Activated CD8-positive, alpha-beta memory T cell treated with anti-CD3 and anti-CD28 coated beads for 1 hour (primary cell): ENCODE measurements at places on chromosomes 12 and 14.

GRCh38 chr12:76901628-76902380 lies 23.0 kb upstream of the CSRP2 start:
- DNase-seq = no peak

GRCh38 chr12:124713436-124714082 lies 146.1 kb upstream of the NCOR2 start:
- DNase-seq = no peak

DNA sequence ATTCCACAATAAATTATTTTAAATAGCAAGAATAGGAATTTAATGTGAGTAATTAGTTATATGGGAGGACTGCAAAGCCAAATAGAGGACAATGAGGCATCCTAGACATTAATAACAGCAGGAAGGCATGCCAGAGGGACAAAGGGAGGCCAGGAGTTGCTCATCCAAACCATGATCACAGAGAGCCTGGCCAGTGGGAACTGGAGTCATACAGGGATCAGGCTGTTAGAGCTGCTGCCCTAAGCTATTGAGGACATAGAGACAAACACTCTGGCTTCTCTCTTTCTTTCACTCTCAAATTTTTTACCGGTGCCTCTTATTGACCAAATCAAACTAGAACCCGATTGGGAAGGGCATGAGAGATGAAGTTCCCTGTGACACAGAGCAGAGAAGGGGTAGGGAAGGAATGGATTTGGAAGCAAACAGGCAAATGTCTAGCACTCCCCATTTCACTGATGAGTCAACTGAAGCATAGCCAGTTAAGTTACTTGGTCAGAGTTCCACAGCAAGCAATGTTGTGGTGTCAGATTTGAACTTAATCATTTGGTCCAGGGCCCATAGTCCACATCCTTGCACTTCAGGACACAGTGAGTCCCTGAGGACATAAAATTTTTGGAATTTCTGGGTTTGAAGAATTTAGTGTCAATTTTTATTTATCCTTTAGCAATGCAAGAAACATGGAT lies 17.9 kb upstream of the CFAP54 start:
- no peak for DNase-seq

DNA sequence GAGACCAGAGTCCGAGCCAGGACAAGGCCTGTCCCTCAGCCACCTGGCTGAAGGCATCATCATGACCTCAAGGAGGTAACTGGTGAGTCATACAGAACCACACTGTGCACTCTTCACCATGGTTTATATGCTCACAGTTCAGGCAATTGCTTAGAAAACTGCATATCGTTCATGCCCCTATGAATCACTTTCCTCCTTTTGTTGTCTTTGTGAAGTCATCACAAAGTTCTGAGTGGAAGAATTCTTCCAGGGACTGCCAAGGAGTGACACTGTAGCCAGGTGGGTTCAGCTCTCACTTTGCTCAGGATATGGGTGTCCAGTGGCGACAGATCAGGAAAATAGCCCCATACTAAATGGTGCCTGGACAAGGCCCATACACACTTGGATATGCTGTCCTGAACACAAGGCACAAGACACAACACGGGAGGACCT lies 92.5 kb downstream of the DPF3 start:
- DNase-seq = no peak

DNA sequence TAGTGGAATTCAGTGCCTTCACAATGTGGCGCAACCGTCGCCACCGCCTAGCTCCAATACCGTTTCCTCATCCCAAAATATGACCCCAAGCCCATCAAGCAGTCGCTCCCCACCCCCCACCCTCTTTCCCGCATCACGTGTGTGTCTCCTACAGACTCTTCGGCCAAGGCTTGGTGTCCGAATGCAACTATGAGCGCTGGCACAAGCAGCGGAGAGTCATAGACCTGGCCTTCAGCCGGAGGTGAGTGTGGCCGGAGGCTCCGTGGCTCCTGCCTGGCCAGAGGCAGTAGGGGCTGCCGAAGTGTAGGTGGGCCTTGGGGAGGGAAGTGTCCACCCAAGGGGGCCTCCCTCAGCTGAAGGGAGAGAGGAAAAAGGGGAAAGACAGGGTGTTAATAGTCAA lies 15.8 kb downstream of the CYP46A1 start:
- no peak for DNase-seq

- no peak for DNase-seq
Observed at GRCh38 chr14:89750281-89750755, 204.2 kb downstream of the EFCAB11 start.

DNA sequence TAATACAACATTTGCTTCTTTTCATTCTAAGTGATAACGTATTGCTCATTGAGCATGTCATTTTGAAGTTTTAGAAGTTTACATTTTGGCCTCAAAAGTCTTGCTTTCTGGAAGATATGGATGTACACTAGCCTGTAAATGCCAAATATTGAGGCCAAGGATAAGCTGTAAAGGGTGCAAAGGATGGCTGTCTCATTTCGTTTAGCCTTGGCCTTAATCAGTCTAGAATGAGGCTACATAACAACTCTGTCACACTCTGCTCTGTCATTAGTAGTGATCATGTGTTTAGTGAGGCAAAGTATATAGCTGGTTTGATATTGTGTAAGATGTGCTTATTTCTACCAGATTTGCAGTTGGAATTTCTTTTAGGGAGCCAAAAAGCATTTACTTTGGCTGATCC lies 344.5 kb downstream of the TMTC2 start:
- DNase-seq = no peak

DNA sequence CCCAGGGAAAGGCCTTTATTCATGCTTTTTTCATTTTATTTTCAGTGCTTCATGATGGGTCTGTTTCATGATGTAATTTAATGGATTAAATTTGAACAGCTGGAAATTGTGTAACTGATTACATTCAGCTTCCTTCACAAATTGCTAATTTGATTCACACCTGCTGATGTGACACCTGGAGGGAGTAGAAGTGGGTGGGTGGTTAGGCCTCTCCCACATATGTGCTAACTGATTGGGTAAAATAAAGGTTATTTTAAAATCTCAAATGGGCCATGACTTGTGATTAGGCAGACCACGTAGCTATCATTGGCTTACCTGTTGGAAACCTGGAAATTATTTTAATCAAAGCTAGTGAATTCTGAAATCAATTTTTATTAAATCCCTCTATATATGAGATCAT lies 142.1 kb downstream of the GXYLT1 start:
- DNase-seq = no peak

GRCh38 chr12:96354844-96355534 lies 45.2 kb downstream of the CDK17 start:
- no peak for DNase-seq

DNA sequence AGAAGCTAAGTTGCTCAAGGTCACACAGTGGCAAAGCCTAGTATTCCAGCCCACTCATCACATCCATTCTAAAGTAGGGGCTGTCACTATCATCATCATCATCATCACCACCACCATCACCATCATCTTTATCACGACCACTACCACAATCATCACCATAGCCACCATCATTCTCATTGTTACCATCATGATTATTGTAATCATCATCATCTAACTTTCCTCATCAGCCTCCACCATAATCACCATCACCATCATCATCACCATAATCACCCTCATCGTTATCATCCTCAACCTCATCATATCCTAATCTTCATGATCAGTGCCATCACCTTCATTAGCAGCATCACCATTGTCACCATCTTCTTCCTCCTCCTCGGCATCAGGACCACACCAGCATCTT lies 48.7 kb downstream of the NOS1 start:
- DNase-seq = no peak

DNA sequence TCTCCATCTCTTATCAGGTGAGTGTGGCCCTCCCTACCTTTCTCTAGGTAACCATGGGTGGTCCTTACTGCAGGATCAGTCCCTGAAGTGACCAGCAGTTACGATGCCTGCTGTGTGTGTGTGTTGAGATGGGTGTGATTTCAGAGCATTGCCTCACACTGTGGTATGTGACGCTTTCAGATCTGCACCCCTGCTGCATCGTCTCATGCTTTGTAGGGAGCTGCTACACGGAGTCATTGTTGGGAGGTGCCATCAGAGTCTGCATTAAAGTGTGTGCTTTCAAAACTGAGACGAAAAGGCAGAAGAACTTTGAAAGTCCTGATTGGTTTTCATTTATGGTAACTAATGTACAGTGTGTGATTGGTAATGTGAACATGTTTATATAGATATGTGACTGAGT lies 150.5 kb downstream of the PELI2 start:
- no peak for DNase-seq

DNA sequence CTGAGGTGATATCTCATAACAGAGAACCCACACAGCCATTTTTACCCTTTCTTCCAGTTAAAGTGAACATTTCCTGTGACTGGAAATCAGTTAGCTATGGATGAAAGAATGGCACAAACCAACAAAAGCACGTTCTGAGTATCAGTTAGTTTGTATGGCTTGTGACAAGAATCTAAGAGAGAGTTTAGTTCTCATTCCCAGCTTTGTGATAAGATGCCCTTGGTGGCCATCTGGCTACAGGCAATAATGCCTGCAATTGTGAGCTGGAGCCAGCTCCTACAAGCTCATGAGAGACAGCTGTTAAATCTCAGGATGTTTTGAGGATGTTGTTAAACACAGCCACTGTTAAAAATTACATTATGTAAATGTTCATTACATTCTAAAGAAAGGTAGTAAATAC lies 122.0 kb upstream of the FRMD6 start:
- no peak for DNase-seq

GRCh38 chr12:93181409-93181965 lies 196.2 kb upstream of the NUDT4 start:
- DNase-seq = no peak

- no peak for DNase-seq
Observed at GRCh38 chr12:76562130-76562529, 2.6 kb upstream of the OSBPL8 start.

GRCh38 chr12:89840162-89840922 lies 131.7 kb upstream of the ATP2B1 start:
- DNase-seq = no peak

GRCh38 chr14:102878970-102879460 lies 43.4 kb upstream of the AMN start:
- no peak for DNase-seq

- DNase-seq = no peak
Observed at GRCh38 chr14:34093883-34094282, 143.0 kb upstream of the EGLN3 start.

DNA sequence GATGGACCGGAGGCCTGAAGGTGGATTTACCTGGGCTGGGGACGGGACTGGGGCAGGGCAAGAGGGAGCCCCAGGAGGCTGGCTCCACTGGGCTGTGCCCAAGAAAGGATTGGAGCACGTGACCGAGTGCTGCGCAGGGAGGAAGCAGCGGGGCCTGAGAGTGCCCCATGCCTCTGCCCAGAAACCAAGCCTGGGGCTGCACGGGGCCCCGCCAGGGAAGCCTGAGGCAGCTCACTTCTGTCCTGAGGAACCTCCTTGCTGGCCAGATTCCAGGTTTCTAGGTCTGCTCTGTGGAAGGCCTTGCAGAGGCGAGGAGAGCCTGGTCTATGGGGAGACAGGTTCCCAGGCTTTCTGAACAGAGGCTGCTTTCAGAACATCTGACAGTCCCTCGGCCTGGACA lies 10.4 kb downstream of the NGB start:
- DNase-seq = no peak

DNA sequence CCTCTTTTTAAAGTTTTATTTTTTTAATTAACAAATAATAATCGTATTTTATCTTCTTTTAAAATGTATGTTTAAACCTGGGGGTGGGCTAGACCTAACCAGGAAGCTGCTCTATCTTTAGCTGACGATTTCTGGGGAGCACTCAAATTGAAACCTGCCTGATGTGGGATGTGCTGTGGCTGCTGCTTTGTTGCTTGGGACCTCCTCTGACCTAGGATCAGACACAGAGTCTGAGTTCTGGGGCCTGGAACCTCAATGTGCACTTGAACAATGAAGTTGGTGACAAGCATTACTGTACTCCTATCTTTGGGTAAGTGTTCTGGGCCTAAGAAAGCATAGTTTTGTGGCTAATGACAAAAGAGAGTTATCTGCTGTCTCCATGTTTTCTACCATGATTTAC lies 386.7 kb downstream of the DAD1 start:
- no peak for DNase-seq

- DNase-seq = no peak
Observed at GRCh38 chr12:9794484-9795093, 32.7 kb upstream of the KLRF1 start.

GRCh38 chr14:104442107-104442551 lies 137.4 kb upstream of the C14orf180 start:
- no peak for DNase-seq

- no peak for DNase-seq
Observed at GRCh38 chr12:15701631-15702156, 87.5 kb downstream of the EPS8 start.
